Activated naive CD8-positive, alpha-beta T cell treated with anti-CD3 and anti-CD28 coated beads, Interleukin-2, amount 50 U/mL, for 16 hours (primary cell): ENCODE measurements at places on chromosomes 11 and 22.

DNA sequence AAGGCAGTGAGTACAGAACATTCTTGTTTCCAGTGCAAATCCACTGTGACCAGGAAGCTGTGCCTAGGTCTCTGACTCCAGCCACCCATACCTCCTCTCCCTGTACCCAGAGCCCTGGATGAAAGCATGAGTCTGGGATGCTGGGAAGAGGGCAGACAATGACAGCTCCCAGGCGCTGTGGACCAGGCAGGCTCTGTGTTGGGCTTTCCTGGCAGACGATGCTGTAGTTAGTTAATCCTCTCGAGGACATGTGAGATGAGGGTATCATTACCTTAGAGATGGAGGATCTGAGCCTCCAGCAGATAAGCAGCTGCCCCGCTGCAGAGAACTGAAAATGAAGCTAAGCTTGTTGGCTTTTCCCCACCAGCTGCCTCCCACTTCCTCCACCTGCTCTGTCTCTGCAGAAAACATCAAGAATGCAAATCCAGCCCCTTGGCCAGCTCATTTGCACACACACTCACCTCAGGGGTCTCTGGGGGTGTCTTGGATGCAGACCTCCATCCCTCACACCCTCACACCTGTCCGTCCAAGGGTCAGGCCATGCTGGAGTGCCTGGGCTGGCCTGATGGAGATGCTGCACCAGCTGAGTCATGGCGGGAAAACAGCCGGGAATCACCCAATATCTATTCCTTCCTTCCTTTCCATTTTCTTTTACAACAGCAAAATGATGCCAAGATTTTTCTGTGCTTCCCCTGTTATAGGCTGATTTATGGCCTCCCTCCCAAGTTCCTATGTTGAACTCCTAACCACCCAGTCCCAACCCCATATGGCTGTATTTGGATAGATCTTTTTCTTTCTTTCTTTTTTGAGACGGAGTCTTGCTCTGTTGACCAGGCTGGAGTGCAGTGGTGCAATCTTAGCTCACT, 94.9 kb upstream of the SEPTIN5 start:
- no peak for DNase-seq

GRCh38 chr11:30510750-30511149, 75.4 kb downstream of the MPPED2 start:
- DNase-seq = no peak

DNA sequence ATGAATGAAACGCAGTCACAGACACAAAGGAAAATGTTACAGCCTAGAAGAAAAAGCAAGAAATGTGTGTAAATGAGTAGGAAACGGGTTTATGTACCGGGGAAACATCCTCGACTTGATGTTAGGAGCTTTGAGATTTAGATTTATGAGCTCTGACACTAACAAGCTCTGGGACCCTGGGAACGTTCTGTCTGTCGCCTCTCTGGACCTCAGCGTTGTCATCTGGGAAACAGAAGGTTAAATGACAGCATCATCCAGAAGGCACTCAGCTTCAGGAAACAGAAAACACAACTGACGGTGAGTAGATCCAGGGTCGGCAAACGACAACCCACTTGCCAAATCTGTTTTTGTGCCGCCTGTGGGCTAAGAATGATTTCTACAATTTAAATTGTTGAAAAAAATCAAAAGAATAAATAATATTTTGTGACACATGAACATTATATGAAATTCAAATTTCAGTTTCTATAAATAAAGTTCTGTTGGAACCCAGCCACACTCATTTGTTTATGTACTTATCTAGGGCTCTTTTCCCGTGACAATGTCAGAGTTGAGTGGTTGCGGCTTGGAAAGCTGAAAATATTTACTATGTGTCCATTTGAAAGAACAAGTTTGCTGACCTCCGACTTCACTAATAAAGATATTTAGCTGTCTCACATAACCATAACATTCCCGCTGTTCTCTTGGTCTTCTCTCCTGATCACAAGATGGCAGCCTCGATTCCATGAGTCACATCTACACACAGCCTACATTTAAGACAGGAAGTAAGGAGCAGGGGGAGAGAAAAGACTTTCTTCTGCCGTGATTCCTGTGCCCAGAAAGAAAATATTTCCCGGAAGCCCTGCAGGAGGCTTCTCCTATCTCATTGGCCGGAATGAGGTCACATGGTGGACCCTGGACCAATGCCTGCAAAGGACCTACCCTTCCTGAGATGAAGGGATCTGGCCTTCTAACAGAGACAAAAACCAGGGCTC, 47.1 kb upstream of the SYT13 start:
- no peak for DNase-seq

DNA sequence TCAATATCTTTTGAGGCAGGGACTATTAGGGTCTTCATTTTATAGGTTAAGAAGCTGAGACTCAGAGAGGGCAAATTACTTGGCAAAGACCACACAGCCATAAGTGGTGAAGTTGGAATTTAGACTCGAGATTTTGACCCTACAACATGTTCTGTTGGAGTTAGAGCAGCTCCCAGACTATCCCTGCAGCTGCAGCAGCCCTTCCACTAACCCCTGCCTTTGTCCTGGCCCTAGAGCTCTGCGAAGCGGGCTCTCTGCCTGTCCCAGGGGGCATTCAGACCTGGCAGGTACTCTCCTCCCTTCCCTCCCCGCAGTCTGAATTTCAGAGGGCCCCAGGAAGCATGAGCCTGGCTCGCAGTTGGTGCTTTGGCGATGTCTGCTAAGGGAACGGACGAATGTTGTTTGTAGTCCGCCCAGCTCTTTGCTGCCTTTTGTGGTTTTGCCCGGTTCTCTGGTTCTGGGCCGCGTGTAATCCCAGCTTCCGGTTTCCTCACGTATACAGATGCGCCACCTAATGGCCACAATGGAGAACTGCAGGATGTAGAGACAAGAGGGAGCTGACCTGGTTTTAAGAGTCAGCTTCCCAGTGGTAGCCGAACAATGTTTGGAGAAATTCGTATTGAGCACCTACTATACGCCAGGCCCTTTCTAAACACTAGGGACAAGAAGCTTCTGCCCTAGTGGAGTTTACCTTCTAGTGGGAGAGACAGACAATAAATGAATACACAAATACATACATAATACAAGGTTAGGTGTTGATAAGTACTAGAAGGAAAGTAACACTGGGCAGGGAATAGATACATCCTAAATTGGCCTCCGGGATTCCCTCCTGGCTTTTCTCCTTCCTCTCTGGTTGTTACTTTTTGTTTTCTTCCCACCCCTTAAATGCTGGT, 125.2 kb downstream of the ST3GAL4 start:
- peak; percentile 13 for DNase-seq

DNA sequence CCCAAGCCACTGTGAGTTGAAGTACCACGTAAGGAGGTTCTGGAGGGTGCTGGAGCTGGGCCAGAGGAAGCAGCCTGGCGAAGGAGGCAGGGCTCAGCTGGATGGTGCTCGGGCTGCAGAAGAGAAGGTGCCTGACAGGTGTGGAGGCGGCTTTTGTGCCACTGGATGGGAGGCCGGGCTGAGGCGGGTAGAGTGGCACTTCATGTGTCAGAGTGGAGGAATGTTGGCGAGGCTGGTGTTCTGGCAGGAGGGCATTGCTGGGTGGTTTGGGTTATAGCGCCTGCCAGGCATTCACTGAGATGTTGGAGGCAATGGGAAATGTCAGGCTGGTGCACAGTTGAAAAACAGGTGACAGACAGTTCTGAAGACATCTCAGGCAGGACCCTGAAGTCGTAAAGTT, 24.2 kb downstream of the UBE2L3 start:
- DNase-seq = no peak

DNA sequence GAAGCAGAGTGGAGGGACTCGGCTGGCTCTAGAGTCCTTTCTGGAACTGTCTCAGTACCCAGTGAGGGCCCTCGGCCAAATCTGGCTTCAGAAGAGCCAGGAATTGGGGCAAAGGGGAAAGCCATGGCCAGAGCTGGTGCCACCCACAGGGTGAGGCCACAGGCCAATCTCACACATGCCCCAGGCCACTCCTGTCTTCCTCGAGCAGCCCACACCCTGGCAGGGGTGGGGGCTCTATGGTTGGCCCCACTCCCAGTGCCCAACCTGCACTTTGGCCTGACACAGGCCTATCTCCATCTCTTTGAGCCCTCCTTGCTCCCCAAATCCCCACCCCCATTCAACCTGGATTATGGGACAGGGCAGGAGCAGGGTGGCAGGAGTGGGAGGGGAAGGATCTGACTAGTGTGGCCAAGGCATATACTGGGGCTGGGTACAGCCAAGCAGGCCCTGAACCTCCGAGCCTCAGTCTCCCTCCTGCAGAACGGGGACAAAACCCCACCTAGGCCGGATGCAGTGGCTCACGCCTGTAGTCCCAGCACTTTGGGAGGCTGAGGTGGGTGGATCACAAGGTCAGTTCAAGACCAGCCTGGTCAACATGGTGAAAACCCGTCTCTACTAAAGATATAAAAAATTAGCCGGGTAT, 6.9 kb downstream of the TST start:
- no peak for DNase-seq

- no peak for DNase-seq
These were observed 7.8 kb upstream of the DNHD1 start for GRCh38 chr11:6489306-6489705.
